ENCODE measurements at places on chromosomes 2 and 18.

DNA sequence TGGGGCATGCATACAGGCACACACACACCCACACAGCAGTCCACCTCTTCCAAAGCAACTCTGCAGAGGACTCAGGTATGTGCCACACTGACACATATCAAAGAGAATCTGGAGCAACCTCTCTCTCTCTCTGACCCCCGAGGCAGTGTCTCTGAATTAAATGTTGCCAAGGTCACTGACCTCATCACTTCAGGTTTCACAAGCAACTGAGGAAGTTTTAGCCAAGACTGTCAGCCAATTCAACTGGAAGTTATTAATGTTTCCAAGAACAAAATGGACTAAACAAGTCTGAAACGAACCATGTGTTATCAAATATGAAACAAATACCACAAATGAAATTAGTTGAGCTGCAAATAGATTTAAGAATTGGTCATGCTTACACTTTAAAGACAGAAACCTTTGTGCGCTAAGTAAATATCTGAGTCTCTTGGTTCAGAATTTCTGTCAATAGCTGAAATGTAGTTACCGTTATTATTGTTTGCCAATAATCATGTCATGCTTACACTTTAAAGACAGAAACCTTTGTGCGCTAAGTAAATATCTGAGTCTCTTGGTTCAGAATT lies 86.1 kb downstream of the SLC25A12 start:
- DNase-seq = no peak

GRCh38 chr2:239689410-239689809 lies 288.6 kb upstream of the HDAC4 start:
- no peak for DNase-seq

GRCh38 chr18:58766164-58766563 lies 94.9 kb downstream of the MALT1 start:
- no peak for DNase-seq

GRCh38 chr2:71850306-71850801 lies 297.3 kb downstream of the CYP26B1 start:
- no peak for DNase-seq

GRCh38 chr2:37394263-37394662 lies 49.8 kb downstream of the QPCT start:
- DNase-seq = no peak

DNA sequence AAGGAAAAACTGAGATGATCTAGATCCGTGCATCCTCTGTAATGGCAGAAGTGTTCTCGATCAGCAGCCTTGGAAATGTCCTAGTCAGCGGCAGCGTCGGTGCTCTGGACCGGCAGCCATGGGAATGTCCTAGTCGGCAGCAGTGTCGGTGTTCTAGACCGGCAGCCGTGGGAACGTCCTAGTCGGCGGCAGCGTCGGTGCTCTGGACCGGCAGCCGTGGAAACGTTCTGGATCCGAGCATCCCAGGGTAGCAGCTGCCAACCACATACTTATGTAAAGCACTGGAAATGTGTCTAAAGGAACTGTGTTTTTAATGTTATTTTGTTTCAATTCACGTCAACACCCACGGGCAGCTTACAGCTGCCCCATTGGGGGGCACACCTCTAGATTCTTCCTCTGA lies 58.7 kb downstream of the GBX2 start:
- no peak for DNase-seq

DNA sequence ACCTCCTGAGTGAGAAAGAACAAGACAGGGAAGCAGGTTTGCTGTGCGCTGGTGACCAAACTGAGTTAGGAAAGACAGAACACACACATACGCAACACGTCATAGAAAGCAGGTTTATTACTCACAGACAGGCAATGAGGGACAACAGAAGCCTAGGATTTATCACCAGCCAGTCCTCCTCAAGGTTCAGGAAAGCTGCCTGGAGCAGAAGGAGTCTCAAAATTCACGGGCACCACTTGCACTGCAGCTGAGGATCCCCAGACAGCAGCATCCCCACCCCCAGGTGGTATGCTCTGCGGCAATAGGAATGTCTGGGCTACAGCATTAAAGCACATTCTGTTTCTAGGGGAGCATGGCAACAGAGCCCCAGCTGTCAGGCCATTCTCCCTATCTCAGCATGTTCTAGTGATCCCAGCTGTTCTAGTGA lies 284.4 kb upstream of the RGPD4 start:
- no peak for DNase-seq

DNA sequence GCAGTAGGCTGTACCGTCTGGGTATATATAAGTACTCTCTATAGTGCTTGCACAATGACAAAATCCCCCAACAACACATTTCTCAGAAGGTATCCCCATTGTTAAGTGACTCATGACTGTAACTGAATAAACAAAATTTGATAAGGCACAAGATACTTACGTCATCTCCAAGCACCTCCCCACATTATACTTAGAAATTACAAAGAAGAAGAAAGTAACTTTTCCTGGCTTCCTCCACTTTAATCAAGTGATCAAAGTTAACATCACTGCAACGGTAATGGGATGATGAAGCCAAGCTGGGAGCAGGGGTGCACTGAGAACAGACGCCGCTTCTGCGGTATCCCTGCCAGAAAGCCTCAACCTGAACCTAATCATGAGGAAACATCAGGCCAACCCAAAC lies 9.7 kb downstream of the TNS1 start:
- DNase-seq = no peak
